ENCODE measurements at places on chromosomes 2 and 18.

DNA sequence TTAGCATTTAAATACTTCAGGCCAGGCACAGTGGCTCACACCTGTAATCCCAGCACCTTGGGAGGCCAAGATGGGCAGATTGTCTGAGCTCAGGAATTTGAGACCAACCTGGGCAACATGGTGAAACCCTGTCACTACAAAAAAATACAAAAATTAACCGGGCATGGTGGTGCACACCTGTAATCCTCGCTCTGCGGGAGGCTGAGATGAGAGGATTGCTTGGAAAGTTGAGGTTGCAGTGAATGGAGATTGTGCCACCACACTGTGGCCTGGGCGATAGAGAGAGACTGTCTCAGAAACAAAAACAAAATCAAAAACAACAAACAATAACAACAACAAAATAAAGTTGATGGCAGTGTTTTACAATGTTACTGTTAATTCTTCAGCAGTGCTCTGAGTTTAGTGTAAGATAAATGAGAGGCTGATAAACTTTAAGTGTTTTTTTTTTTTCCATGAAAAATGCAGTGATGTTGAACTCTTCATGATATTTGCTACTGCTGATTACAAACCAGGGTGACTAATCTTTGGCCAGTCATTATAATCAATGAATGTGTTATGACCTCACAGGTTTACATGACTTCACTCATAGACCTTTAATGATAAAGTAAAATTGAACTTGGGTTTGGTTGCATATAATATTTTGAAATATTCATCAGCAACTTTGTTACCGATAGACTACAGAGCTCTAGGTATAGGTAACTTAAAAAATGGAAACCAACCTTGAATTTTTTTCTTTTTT is 2.5 kb downstream of the ITGAV start:
- no peak for DNase-seq

- no peak for DNase-seq
Observed at GRCh38 chr2:192146069-192147015, 48.4 kb downstream of the TMEFF2 start.

DNA sequence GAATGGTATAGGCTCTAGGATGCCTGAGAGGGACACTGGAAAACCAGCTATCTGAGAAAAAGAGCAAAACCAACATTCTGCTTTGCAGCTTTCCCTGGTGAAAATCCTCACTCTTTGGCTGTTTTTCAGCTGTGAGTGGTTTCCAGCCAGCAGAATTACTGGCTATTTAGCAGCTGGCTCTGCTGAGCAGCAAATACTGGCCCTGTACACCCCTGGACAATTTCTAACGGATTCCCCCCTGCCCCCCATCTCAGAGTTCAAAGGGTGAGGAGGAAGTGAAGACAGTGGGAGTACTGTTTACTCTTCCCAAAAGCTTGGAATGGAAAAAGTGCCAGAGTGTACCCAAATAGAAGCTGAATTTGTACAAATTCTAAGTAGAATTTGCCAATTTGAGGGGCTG is 26.1 kb upstream of the IMP4 start:
- DNase-seq = no peak

- no peak for DNase-seq
Observed at GRCh38 chr2:146465460-146465859, 1379.4 kb upstream of the ACVR2A start.

DNA sequence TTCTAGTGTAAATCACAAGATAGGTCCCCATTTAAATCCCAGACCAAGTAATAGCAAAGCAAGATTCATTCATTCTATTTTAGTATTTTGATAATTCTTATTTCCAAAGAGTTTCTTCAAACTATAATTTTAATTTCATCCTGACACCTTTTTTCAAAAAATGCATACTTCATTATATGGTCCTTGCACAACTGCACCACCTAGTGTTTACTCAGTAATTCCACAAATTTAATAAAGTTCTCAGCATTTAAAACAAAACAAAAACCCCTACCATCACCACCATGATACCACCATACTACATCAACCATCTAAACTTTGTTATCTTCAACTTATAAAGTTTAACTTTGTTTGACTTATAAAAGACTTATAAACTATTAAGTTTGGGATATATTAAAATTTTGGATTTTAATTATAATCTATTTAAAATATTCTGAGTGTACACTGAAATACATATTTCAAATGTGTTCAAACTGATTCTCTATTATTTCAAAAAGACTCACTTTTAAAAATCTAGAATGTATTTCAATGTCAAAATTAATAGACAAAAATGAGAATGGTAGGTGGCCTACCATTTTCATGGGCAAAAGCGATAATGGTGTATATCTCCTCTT is 44.2 kb downstream of the WDPCP start:
- DNase-seq = no peak
